HS-27A (cell line): ENCODE measurements at places on chromosomes 11 and 22.

GRCh38 chr11:91156041-91156440, 933.2 kb upstream of the CHORDC1 start:
- DNase-seq, result no peak

- DNase-seq, result no peak
Observed at GRCh38 chr22:30892731-30893221, 75.8 kb downstream of the MORC2 start.

GRCh38 chr22:25281675-25282345, 62.4 kb downstream of the CRYBB2 start:
- DNase-seq, result no peak

- DNase-seq, result no peak
Observed at GRCh38 chr22:47337161-47337621, 574.7 kb downstream of the TBC1D22A start.
